ENCODE measurements at places on chromosomes 2 and 18.

GRCh38 chr2:33208400-33208799 lies 261.6 kb downstream of the LTBP1 start:
- no peak for DNase-seq

DNA sequence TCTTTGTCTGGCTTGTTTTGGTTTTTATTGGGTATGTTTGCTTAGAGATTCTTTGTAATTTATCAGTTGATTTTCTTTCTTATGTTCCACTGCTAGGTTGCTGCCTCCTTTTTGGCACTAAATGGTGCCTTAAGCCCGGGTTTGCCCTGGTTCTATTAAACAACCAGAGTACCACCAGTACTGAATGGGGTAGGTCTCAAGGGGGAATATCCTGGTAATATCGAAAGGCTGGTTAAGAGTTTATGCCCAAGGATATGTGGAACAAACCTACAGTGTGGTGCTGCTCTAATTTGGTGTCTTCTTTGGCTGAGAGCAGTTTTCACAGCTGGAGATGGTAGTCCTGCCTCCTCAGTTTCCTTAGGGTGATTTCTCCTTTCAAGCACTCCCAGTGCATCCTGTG lies 76.5 kb downstream of the SEMA4F start:
- no peak for DNase-seq

GRCh38 chr2:196286821-196287220 lies 115.4 kb upstream of the STK17B start:
- no peak for DNase-seq

- DNase-seq: no peak
These were observed 862.0 kb upstream of the ID2 start for GRCh38 chr2:7819850-7820249.

GRCh38 chr2:205759257-205759656 lies 77.0 kb downstream of the NRP2 start:
- DNase-seq: no peak

DNA sequence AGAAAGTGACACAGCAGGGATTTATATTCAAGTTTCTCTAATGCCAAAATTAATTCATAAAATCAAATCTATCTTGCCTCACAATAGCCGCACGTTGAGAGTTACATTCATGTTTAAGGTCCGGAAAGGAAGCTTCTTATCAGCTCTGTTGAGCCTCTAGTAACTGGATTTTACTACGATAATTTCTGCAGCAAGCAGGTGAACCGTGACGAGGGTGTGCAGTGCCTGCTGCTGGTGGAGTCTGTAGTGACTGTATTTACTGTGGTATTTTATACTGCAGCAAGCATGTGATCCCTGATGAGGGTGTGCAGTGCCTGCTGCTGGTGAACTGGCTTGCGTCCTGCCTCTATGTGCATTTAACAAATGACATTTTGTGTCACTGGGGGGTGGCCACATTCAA lies 120.0 kb downstream of the SNTG2 start:
- no peak for DNase-seq

GRCh38 chr2:45229411-45229810 lies 220.2 kb upstream of the SIX2 start:
- no peak for DNase-seq

DNA sequence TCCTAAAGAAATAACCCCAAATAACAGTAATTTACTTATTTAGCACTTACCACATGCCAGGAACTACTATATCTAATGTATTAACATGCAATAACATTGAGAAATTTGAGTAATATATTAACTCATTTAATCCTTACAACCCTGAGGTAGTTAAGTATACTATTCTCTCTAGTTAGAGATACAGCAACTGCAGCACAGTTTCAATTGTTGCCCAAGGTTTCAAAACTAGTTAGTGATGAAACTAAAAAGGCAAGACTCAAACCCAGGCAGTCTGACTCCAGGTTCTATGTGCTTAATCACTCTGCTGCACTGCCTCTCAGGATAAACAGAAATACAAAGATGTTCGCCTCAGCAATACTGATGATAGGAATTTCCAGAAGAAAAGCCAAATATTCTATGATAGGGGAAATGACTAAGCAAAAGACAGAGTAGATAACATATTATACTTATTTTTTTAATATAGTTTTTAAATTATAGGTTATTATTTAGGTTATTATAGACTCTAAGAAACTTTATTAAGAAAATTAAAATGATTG lies 88.0 kb downstream of the SS18 start:
- no peak for DNase-seq

DNA sequence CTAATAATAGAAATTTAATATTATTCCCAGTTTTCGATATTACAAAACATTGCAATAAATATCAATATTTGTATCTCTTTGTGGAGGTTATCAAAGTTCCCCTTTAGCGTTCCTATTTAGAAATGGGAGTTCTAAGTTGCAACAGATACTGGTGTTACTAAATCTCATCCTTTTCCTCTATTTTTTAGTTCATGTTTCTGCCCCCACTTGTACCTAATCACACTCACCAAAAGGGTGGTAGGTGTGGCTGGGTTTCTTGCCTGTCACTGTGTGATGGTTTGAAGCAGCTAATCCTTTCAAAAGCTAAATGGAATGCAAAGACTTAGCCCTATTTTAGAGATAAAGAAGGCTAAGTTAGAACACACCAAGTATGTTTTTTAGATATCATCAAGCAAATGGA lies 997.9 kb downstream of the TSN start:
- no peak for DNase-seq

- DNase-seq: no peak
These were observed 19.1 kb downstream of the SULT1C4 start for GRCh38 chr2:108396845-108397244.

GRCh38 chr18:58305792-58306191 lies 261.8 kb downstream of the NEDD4L start:
- DNase-seq: no peak

- DNase-seq: no peak
These were observed 11.7 kb upstream of the CXCR4 start for GRCh38 chr2:136129601-136130000.

DNA sequence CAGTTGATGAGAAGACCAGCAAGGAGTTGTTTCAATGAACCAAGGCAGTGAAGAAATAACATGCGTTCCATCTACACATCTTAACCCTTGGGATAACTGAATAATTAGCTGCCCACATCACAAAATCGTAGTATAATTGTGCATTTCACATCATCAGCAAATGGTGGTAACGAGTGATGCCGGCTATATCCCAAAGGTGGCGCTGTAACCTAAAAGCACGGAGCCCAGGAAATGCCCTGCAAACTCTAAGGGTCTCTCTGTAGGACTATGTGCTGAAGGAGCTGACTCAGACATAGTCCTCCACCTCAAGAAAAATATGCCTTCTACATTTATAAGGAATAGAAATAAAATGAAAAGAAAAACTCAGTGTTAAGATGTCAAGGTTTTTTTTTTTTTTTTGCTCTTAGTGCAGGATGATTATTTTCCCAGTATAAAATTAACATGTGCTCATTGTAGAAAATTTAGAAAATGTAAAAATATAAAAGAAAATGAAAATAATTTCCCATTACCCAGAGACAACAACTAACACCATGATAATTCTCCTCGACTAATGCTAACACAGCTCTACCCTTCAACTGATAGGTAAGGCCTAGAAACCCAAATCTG lies 23.1 kb upstream of the DSG3 start:
- DNase-seq: no peak

DNA sequence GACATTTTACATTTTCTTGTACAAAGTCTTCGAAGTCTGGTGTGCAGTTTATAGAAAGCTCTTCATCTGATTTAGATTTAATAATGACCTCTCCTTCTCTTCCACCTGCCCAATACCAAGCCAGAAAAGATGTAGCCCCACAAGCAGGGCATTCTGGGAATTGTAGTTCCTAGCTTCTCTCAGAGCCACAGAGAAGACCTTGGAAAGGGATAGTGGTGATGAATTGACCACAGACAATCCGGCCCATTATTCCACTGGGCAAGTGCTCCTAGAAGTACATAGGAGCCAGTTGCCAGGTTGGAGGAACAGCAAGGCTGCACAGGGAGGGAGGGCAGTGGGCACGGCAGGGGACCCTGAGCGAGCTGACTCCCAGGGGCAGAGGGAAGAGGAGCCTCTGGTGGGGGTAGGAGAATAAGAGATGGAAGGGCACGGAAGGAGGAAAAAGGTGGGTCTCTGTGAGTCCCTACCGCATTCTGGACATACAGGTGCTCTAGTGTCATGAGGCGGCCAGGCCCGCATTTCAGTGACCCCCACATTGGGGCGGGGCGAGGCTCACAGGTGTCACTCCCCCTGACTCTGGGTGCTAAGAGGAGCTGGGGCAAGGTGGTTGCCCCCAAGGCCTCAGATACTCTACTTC lies 152.5 kb upstream of the HAAO start:
- DNase-seq: no peak
